ENCODE measurements at places on chromosomes 1 and 21.

DNA sequence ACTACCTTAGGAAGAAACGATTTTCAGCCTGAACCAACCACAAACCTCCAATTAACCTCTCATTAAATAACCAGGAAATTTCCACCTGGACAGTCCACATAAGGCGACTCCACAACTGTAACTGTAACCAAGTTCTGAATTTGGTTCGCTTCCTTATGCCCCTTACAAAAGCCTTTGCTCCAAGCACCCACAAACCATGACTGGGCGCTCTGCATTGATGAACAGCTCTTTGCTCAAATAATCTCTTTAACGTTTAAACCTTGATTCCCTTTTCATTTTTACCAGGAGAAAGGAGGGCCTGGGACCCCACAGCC is 38.2 kb upstream of the ZNF124 start:
- DNase-seq = no peak

GRCh38 chr1:174812016-174812415 is 187.7 kb upstream of the CACYBP start:
- no peak for DNase-seq

- no peak for DNase-seq
These were observed 11.3 kb upstream of the RIPK4 start for GRCh38 chr21:41777951-41778815.

DNA sequence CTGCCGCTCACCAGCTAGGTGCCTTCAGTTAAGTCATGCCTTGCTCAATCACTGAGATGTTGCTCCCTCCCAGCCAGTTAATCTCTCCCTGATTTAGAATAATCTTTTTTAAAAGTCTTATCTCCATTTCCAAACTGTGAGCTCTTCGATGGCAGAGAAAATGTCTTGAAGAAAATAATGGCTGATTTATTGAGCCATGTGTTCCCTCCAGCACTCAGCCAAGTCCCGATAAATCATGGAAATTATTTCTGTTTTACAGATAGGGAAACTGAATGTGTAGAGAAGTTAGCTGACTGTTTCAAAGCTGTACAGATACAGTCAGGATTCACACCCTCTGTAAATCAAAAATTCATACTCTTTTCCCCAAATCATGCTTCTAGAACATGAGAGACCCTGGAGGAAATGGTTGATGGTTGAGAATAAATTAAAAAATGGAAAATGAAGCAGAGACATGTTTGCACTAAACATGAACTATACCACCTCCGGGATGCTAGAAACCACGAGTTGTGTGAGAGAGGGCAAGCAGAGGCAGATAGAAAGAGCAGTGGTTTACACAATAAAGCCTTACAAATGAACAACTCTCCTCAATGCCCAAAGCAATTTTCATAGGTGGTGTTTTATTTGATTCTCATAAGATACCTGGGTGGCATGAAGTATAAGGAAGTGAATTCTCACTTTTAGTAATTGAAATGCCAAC is 376.4 kb downstream of the PLPP3 start:
- DNase-seq = no peak

DNA sequence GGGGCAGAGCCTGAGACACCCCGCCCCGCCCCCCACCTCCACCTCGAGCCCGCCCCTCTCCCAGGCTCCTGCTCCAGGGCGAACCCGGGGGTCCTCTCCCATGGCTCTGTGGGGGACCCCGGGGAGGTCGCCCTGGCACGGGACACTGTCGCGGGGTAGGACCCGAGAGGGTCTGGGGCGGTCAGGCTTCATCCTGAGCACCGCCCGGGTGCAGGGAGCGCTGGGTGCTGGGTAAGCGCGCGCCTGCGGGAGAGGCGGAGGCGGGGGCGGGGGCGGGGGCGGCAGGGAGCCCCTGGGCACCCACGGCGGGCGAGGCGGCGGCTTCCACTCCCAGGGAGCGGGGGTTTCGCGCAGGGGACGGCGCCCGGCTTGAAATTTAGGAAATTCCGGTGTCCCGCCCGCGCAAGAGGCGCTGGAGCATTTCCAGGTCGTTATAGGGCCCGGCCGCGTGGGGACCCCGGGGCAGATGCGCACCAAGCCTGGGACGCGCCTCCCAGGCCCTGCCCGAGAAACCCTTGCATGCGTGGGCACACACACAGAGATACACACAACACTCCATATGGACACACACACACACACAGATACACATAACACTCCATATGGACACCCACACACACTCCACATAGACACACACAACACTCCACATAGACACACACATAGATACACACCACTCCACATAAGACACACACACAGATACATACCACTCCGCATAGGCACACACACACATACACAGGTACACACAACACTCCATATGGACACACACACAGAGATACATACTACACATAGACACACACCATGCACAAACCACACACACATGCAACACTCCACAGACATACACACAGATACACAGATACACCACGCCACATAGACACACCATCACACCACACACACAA is 48.7 kb upstream of the SLC19A1 start:
- DNase-seq = no peak

- DNase-seq = no peak
These were observed 24.4 kb downstream of the DHRS3 start for GRCh38 chr1:12593621-12594066.

GRCh38 chr1:229597877-229598276 is 28.0 kb downstream of the TAF5L start:
- no peak for DNase-seq

DNA sequence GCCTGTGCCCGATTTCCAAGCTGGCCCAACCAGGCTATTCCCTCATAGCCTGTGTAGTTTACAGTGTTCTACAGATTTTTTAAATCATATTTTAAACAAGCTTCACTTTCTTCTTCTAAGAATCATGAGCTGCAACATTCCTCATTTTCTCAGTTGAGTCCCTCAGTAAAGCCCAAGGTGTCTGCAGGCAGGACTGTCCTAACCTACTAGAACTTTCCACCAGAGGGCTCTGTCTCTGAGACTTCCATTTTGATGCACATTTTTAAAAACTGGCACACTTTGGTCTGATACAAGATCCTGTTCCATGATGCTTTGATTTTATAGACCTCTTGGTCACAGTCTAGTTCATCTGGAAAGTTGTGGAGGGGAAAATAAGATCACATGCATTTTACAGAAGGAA is 21.6 kb upstream of the SLAMF6 start:
- DNase-seq = no peak

DNA sequence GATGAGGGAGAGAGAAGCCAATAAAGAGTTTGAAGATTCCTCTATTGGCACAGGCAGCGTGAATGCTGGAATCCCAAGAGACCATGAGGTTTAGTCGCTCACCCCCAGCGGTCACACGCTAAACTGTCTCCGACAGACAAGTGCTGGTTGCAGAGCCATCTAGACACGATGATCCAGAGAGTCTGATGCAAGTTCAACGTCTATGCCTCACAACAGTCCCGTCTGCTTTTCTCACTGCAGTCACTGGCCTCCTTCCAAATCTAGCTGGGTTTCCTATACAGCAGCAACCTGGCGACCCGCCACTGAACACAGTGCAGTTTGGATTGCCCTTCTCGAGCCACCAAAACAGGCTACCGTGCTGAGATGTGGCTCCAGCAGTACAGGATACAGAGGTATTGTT is 98.6 kb upstream of the KRTAP19-8 start:
- DNase-seq = no peak

DNA sequence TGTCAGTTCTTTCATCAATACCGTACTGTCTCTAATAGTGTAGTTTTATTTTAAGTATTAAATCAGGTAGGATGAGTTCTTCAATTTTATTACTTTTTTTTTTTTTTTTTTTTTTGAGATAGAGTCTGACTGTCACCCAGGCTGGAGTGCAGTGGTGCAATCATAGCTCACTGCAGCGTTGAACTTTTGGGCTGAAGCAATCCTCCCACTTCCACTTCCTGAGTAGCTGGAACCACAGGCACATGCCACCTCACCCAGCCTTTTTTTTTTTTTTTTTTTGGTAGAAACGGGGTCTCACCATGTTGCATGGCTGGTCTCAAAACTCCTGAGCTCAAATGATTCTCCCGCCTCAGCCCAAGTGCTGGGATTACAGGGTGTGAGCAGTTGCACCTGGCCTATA is 44.3 kb downstream of the INAVA start:
- DNase-seq = no peak

DNA sequence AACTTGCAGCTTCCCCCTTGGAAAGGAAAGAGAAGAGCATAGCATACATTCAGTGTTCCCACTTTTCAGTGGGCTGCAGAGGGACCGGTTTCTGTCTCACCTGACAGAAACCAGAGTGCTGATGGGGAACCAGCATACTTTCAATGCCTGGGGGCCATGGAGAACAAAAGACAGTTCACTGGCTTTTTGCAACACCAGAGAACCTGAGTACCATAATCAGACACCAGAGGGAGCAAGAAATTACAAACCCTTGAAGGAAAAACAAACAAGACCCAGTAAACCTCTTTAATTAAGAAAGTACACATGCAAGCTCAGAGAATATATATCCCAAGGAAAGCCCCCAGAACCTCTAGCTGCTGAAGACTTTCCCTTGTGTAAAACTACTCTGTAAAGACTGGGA is 51.1 kb downstream of the CSMD2 start:
- no peak for DNase-seq

- DNase-seq = no peak
These were observed 56.0 kb upstream of the RAP1A start for GRCh38 chr1:111563619-111564018.

DNA sequence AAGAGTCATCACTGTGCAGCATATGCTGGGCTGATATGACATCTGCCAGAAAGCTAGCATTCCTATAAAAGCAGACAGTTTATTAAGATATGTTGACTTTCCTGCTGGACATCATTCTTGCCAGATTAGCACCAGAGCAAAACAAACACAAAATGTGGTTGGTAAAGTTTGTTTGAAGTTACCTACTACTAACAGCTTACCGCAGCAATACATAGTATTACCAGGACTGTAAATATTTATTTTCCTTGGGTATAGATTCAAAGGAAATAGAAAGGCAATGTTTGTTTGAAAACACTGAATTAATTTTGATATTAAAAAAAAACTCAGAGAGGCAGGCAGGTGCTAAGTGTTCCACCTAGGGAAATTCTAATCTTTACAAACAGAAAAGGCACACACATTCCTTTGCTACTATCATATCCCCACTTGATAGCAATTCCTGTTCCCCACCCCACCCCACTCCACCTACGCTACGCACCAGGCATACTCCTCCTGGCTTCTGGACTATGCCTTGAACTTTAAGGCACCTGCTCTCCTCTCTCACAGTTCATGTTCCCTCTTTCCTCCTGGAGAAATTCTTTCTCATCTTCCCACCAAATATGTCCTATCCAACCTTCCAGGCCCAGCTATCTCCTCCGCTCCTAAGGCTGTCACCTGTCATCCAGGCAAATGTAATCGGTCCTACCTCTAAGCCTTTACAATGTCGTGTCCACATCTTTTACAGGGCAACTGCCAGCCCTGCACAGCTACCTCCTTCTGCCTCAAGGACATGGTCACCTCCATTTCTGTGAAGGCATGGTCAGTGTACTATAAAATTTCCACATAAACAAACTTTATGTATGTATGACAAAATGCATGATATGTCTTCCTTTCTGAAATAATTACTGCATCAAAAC is 34.7 kb downstream of the PTPN14 start:
- no peak for DNase-seq

- DNase-seq = no peak
These were observed 7.8 kb downstream of the AJAP1 start for GRCh38 chr1:4662168-4662567.

- no peak for DNase-seq
These were observed 35.8 kb downstream of the DYRK1A start for GRCh38 chr21:37402251-37402867.

GRCh38 chr1:55347866-55348265 is 132.7 kb upstream of the USP24 start:
- DNase-seq = no peak

DNA sequence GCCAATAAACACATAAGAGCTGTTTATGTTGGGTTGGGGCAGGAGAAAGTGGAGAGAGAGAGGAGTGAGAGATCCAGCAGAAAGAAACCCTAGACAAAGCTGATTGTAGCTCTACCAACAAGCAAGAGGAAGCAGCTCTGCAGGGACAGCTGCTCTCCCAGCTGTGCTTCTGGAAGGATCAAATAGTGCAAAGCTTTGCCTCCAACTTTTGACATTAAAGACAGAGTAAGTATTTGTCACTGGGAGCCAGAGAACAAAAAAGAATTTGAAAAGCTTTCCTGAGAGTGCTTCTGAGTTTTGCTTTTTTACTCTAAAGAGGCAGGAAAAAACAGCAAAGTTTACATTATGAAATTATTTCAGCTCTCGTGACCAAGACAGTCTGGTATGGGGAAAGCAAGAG is 28.5 kb upstream of the C1orf198 start:
- no peak for DNase-seq

GRCh38 chr1:175034775-175035174 is 11.6 kb upstream of the MRPS14 start:
- DNase-seq = no peak
